Ovary (tissue), 10 donors: ENCODE measurements at places on chromosomes 1 and 21. TPM values are rescaled to one million over a fixed set of nuclear protein-coding genes. Genes with fewer than 3 reads are reported as not detected.

DNA sequence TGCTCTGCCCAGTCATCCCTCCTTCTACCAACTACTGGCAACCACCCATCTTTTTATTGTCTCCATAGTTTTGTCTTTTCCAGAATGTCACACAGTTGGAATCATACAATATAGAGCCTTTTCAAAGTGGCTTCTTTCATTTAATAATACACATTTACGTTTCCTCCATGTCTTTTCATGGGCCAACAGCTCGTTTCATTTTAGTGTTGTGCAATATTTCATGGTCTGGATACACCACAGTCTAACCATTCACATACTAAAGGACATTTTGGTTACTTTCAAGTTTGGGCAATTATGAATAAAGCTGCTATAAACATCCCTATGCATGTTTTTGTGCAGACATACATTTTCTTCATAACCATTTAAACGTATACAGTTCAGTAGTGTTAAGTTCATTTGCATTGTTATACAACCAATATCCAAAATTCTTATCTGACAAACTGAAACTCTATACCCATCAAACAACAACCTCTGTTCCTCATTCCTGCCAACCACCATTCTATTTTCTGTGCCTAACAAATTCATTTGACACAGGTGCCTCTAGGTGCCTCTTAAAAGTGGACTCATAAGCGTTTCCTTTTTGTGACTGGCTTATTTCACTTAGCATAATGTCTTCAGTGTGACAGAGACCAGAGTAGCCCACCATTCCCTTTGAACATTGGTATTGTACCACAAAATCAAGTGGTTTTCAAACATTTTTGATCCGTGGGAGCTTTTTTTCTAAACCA lies 138.1 kb downstream of the NR5A2 start:
- DNase-seq: no peak
- H3K27me3 ChIP-seq: no peaks in the 10 kb centered on the region
- H3K4me3 ChIP-seq: no peak overlapping the region
- H3K4me1 ChIP-seq: no peaks in the 10 kb centered on the region

GRCh38 chr1:214076708-214077065 lies 88.9 kb downstream of the PROX1 start:
- DNase-seq: peak; percentile 27
- H3K36me3 ChIP-seq: no peaks in the 10 kb centered on the region
- H3K27me3 ChIP-seq: no peaks in the 10 kb centered on the region
- H3K4me3 ChIP-seq: no peak overlapping the region

MXRA8 gene
- 134 TPM for total RNA-seq

GRCh38 chr1:76763738-76764137 lies 103.5 kb upstream of the ST6GALNAC5 start:
- H3K27ac ChIP-seq: no peak overlapping the region
- no peak overlapping the region for H3K4me3 ChIP-seq
- DNase-seq: no peak
- H3K27me3 ChIP-seq: no peaks in the 10 kb centered on the region
- no peaks in the 10 kb centered on the region for H3K4me1 ChIP-seq

- no peak overlapping the region for H3K27ac ChIP-seq
- H3K4me1 ChIP-seq: no peaks in the 10 kb centered on the region
- H3K4me3 ChIP-seq: no peak overlapping the region
- DNase-seq: no peak
- no peaks in the 10 kb centered on the region for H3K27me3 ChIP-seq
These were observed 247.9 kb downstream of the FGGY start for GRCh38 chr1:59544615-59545293.

RIMS3 gene
- 6.2 TPM for total RNA-seq

CHD5 gene
- total RNA-seq: 0.17 TPM

DNA sequence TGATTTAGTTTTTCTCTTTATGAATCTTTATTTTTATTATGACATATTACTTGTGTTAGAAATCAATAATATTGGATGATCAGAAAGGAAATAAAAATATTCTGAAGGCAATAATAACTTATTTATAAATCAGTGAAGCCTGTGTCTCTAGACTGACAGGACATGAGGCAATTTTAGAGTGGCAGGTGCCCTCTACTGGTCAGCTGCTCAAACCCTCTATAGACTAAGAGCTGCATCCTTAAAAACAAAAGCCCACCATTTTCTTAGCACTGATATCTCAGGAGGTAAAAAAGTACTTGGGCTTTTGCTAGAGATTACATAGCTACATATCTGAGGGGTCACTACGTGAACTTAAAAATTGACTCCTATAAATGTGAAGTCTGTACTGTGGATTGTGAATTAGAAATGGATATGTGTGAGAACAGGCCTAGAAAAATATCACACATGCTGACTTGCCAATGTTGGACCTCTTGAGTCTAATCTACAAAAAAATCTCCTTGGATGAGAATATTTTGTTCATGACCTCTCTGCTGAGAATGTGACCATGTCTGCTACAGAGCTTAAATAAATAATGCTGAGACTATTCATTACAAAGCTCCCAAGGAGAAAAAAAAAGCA lies 597.9 kb upstream of the ADAMTS5 start:
- H3K36me3 ChIP-seq: no peaks in the 10 kb centered on the region
- H3K27ac ChIP-seq: no peak overlapping the region
- H3K4me3 ChIP-seq: no peak overlapping the region
- peaks cover 2% of the 10 kb centered on the region for H3K4me1 ChIP-seq
- DNase-seq: peak; percentile 18

DNA sequence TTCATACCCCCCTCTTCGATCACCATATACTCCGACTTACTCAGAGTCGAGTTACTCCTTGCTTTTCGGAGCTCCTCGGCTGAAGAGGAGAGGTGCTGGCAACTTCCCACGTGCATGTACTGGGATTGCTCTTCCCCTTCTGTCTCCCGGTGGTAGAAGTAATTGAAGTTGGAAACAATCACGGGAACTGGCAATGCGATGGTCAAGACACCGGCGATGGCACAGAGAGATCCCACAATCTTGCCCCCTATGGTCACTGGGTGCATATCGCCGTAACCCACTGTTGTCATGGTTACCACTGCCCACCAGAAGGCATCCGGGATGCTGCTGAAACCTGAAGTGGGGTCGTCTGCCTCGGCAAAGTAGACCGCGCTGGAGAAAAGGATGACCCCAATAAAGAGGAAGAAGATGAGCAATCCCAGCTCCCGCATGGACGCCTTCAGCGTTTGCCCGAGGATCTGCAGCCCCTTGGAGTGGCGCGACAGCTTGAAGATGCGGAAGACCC lies 1.5 kb downstream of the KCNA3 start:
- H3K27me3 ChIP-seq: no peaks in the 10 kb centered on the region
- H3K4me1 ChIP-seq: peaks cover 5% of the 10 kb centered on the region
- no peak overlapping the region for H3K27ac ChIP-seq
- H3K4me3 ChIP-seq: no peak overlapping the region
- no peaks in the 10 kb centered on the region for H3K36me3 ChIP-seq
- DNase-seq: no peak

OR2M3 gene
- not detected for total RNA-seq

CELA2B gene
- total RNA-seq: not detected

MTOR gene
- total RNA-seq: 32.4 TPM

PADI2 gene
- 0.24 TPM for total RNA-seq

GRCh38 chr1:933603-933940 lies 9.8 kb downstream of the SAMD11 start:
- no peak for DNase-seq
- H3K27ac ChIP-seq: no peak overlapping the region
- no peak overlapping the region for H3K4me3 ChIP-seq
- peaks cover 9% of the 10 kb centered on the region for H3K27me3 ChIP-seq

GRCh38 chr1:48693180-48693579 lies 83.5 kb downstream of the BEND5 start:
- H3K27ac ChIP-seq: no peak overlapping the region
- no peaks in the 10 kb centered on the region for H3K36me3 ChIP-seq
- no peaks in the 10 kb centered on the region for H3K4me1 ChIP-seq
- no peak overlapping the region for H3K4me3 ChIP-seq
- no peak for DNase-seq

SPATA17 gene
- 0.72 TPM for total RNA-seq

- H3K36me3 ChIP-seq: no peaks in the 10 kb centered on the region
- no peaks in the 10 kb centered on the region for H3K27me3 ChIP-seq
- H3K27ac ChIP-seq: no peak overlapping the region
- no peak for DNase-seq
- H3K4me3 ChIP-seq: no peak overlapping the region
These were observed 35.4 kb upstream of the SCMH1 start for GRCh38 chr1:41277371-41277975.

CFAP126 gene
- total RNA-seq: 1.5 TPM

LTN1 gene
- total RNA-seq: 15.8 TPM

DCST2 gene
- total RNA-seq: not detected

GRCh38 chr1:3777078-3777547 lies 4.6 kb downstream of the SMIM1 start:
- peaks cover 6% of the 10 kb centered on the region for H3K4me1 ChIP-seq
- no peak overlapping the region for H3K27ac ChIP-seq
- H3K4me3 ChIP-seq: no peak overlapping the region
- no peak for DNase-seq

DNA sequence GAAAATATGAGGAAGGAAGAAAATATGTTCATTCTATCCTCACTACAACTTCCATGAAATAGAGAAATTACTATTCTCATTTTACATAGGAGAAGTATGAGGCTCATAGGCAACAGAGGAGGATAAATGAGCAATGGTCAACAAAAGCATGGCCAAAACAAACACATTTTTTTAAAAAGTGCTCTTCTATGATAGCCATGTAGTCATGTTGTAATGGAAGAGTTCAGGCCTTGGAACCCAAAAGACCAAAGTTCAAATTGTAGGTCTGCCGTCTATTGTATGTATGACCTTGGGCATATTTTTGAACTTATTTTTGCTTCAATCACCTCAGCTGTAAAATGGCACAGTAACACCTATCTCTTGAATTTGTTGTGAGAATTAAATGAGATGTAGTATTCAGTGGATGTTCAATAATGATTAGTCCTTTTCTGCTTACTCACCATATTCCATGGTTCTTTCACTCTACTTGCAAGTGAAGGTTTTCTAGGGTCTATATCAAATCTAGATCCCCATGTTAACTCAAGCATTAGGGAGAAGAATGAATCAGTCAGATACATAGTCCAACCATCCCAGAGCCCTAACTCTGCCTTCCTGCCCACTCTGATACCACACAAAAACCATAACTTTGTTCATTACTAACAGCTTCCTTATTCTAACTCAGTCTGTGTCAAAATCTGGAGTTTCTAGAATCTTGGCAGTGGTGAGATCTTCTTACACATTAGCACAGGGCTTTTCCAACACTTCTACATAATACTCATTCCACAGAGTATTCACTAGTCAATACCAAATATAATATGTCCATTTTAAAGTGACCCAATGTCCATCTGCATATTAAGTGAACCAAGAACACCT lies 353.2 kb downstream of the PLPP3 start:
- no peaks in the 10 kb centered on the region for H3K27me3 ChIP-seq
- H3K4me1 ChIP-seq: no peaks in the 10 kb centered on the region
- no peaks in the 10 kb centered on the region for H3K36me3 ChIP-seq
- H3K4me3 ChIP-seq: no peak overlapping the region
- no peak overlapping the region for H3K27ac ChIP-seq

DNA sequence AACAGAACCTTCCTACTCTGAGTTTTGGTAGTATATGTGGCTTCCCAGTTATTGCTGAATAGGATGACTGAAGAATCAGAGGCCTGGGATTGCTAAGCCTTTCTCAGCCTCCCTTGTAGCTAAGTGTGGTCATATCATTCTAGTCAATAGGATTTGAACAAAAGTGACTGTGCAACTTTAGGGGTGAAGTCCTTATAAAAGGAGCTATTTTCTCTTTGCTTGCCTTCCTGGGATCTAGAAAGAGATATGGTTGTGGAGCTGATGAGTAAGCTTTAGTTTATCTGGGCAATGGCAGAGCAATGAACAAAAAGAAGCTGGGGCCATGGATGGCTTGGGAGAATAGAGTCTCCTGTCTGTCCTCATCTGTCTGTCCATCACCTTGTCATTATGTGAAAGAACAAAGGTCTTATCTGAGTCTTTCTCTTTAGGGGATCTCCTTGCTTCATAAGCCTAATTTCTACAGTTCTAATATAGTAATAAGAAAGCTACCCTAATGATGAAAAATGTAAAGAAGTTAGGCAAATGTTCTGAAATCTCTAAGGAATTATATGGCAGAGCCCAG lies 91.5 kb downstream of the TENT5C start:
- H3K4me1 ChIP-seq: peaks cover 2% of the 10 kb centered on the region
- H3K27ac ChIP-seq: no peak overlapping the region

DNA sequence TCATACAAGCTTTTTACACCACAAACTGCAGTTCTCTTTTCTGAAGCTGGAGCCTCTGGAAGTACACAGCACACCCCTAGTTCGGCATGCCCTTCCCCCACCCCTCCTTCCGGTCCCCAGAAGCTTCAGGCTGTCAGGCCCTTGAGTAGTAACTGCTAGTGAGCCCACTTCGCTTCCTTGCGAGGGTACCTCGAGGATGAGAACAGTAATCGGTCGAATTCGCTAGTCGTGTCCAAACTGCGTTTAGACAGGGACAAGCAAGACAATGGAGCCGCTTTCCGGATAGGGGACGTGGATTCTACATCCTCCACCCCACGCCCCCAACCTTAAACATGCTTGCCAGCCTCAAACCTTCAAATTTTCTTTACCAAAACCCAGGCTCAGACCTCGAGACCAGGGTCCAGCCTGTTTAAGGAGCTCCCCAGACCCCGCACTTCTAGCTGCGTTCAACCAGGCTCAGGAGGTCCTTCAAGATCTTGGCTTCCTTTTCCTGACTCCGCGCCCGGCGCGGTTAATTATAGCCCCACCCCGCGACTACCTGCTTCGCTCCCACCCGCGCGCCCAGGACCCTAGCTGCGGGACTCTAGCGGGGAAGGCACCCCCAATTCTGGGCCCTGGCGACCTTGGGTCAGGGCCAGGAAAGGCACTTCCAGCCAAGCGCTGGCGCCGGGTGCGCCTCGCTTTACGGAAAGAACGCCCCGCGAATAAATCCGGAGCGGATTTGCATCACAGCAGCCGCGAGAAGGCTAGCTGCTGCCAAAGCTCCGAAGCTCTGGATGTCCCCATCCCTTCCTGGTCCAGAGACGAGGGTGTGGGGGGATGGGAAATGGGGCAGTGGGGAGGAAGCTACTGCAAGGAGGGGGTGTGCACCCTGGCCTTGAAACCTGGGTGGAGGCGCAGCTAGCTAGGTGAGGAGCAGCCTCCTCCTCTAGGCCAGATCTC lies 8.1 kb upstream of the TSPAN1 start:
- no peaks in the 10 kb centered on the region for H3K36me3 ChIP-seq
- H3K4me3 ChIP-seq: peak overlapping the region; percentile 12
- no peaks in the 10 kb centered on the region for H3K27me3 ChIP-seq
- peak; percentile 31 for DNase-seq
- H3K27ac ChIP-seq: no peak overlapping the region
- H3K4me1 ChIP-seq: no peaks in the 10 kb centered on the region
